ENCODE measurements at places on chromosomes 7 and 10.

DNA sequence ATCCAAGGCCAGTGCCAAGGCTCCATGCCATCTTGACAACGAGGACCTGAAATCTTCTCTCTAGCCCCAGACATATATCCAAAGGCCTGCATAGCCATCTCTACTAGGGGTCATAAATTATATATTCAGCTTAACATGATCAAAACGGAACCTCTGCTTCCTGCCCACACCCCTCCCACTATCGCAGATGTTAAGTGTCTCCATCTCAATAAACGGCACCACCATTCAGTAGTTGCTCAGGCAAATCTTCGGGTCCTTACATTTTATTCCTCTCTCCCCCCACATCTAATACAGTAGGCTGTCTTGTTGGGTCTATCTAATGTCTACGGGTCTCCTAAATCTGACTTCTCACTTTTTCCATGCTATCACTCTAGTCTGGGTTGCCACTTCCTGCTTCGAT lies 201.1 kb upstream of the PLXNA4 start:
- no peak for DNase-seq

GRCh38 chr7:137606061-137606674 lies 240.6 kb downstream of the DGKI start:
- DNase-seq: no peak

DNA sequence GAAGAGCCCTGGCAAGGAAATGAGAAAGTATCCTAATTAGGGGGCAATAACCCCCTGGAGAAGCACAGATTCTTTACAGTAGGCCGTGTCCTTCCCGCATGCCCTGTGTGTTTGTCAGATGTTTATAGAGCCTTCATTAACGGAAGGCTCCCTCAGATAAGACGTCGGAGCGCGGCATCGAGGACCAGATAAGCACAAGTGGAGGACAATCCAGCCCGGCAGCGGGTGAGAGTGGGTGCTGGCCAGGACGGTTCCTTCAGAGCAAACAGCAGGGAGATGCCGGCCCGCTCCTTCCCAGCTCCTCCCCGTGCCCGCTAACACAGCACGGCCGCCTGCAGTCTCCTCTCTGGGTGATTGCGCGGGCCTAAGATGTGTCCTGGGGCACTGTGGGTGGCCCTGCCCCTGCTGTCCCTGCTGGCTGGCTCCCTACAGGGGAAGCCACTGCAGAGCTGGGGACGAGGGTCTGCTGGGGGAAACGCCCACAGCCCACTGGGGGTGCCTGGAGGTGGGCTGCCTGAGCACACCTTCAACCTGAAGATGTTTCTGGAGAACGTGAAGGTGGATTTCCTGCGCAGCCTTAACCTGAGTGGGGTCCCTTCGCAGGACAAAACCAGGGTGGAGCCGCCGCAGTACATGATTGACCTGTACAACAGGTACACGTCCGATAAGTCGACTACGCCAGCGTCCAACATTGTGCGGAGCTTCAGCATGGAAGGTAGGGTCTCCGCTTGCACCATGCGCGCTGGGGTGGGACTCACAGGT lies at the start of gene GDF2:
Gene GDF2, plus strand, starts transcription at position 155 of the 762 bp plus-strand sequence. Its CDS starts 215 bp downstream, at position 370.
- no peak for DNase-seq

DNA sequence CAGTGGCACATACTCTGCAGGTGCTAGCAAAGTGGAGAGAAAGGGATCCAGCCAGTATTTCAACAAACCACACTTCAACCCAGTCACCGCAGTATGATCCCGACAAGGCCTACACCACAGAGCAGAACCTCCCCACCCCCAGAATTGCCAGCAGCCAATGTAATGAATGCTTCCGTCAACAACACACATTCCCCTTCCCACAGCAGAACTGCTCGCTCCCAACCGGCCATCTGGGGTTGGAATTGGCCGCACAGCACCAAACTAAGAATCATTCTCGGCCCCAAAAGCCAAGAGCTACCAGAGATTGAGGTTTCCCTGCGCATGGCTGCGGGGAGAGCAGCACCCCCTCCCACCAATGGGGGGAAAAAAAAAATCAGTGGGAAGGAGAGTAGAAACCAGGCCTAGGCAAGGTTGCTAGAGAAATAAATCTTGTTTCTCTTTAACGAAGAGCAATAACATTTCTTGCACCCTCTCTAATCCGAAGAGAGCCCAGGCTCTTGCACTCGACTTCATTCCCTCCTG lies 1.1 kb downstream of the WASL start:
- no peak for DNase-seq

- DNase-seq: no peak
Measured at GRCh38 chr7:43697690-43698089, 31.6 kb downstream of the COA1 start.

DNA sequence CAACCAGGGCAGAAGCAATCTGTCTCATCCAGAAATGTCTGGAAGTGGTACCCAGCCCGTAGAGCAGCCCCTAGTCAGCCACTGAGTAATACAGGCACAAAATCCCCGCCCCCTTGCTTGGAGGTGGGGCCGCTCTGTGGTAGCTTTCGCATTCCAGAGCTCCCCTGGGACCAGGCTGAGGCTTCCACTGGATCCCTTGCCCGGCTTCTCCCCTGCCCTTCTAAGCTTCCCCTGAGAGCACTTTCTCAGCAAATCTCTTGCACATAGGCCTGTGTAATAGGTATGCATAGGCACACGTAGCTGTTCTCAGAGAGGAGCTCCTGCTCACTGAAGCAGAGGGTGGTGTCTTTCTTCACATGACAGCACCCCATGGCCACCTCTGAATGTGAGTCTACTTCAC lies 144.2 kb downstream of the BMS1 start:
- DNase-seq: no peak

- DNase-seq: no peak
Measured at GRCh38 chr7:3844540-3845151, 543.6 kb downstream of the SDK1 start.

- DNase-seq: peak; percentile 24
Measured at GRCh38 chr7:139034855-139035585, 822 bp downstream of the ZC3HAV1L start.

GRCh38 chr7:141991140-141991539 lies 4.5 kb upstream of the MGAM start:
- DNase-seq: no peak

- DNase-seq: no peak
Measured at GRCh38 chr7:141551782-141552181, 572 bp downstream of the AGK start.

- DNase-seq: no peak
Measured at GRCh38 chr10:47173929-47174442, 126.0 kb upstream of the GDF10 start.

- no peak for DNase-seq
Measured at GRCh38 chr7:14691034-14691433, 211.5 kb downstream of the DGKB start.

GRCh38 chr10:77899080-77899477 lies 27.5 kb downstream of the DLG5 start:
- DNase-seq: no peak

GRCh38 chr7:778271-778967 lies 51.3 kb upstream of the PRKAR1B start:
- DNase-seq: no peak

GRCh38 chr10:787933-788651 lies 98.6 kb upstream of the DIP2C start:
- no peak for DNase-seq

- DNase-seq: peak; percentile 83
Measured at GRCh38 chr10:97632949-97633884, at the start of gene MORN4. Gene MORN4 (minus strand): TSS chr10:97633500. CDS start chr10:97619653, 13,847 bp downstream.

- no peak for DNase-seq
Measured at GRCh38 chr10:97718178-97718577, 4.6 kb downstream of the MARVELD1 start.

DNA sequence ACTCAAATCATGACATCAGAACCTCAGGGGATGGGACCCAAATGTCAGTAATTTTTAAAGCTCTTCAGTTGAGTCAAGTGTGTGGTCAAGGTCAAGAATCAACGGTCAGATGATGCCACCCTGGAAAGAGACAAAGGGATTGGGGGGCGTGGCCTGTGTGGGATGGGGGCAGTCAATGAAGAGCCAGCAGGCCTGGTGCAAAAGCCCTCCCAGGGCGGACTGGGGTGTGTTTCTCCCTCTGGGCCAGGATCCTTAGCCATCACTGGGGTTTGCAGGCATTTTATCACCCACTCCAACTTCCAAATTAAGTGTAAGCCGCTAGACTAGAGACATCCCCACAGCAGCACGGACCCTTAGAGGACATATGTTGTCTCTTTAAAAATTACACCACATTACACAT lies 204.7 kb downstream of the USP6NL start:
- no peak for DNase-seq

- DNase-seq: no peak
Measured at GRCh38 chr10:73841526-73842285, 30.3 kb upstream of the NDST2 start.

- DNase-seq: no peak
Measured at GRCh38 chr10:133082685-133083421, 4.9 kb upstream of the ADGRA1 start.

GRCh38 chr7:91031757-91032156 lies 232.5 kb upstream of the FZD1 start:
- DNase-seq: no peak

- no peak for DNase-seq
Measured at GRCh38 chr10:71980181-71981014, 16.2 kb downstream of the CHST3 start.

- no peak for DNase-seq
Measured at GRCh38 chr10:35480142-35480541, 125.0 kb upstream of the GJD4 start.

- DNase-seq: no peak
Measured at GRCh38 chr10:89776665-89777064, 75.3 kb downstream of the KIF20B start.

GRCh38 chr7:139887992-139888481 lies 59.0 kb downstream of the TBXAS1 start:
- no peak for DNase-seq

GRCh38 chr10:18400906-18401245 lies 250.5 kb downstream of the NSUN6 start:
- DNase-seq: no peak

DNA sequence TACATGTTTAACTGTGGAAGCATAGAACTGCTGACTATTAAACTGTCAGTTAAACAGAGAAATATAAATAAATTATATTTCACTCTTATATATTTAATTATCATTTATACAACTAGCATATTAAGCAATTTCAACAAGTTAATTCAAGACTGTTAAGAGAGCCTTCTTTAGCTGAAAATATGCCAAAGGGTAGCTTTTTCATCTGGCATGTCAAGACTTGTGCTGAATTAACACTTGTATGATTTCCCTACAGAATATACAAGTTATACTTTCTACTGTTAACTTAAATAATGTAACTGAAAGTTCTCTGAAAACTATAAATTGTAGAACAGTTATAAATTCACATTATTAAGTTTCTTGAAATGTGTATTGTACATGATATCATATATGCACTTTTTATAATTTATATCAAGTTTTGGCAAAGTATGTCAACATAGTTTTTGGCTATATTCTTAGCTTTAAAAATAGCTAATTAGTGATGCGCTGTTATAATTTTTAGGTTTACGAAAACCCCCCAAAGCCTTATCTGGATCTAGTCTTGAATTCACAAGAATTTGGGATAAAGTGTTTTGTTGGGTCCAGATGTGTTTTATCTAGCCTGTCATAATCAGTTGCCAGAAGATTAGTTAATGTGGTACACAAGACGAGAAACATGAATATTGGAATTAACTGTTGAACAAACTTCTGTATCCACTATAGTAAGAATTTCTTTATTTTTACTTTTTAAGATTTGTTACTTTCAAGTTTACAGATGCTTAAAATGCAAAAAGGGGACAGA lies 231.1 kb upstream of the FOXP2 start:
- DNase-seq: no peak

GRCh38 chr7:51015581-51015980 lies 232.9 kb upstream of the GRB10 start:
- no peak for DNase-seq

- DNase-seq: no peak
Measured at GRCh38 chr10:68208424-68209042, 23.4 kb downstream of the ATOH7 start.

GRCh38 chr7:49433794-49434193 lies 339.6 kb upstream of the VWC2 start:
- DNase-seq: no peak

DNA sequence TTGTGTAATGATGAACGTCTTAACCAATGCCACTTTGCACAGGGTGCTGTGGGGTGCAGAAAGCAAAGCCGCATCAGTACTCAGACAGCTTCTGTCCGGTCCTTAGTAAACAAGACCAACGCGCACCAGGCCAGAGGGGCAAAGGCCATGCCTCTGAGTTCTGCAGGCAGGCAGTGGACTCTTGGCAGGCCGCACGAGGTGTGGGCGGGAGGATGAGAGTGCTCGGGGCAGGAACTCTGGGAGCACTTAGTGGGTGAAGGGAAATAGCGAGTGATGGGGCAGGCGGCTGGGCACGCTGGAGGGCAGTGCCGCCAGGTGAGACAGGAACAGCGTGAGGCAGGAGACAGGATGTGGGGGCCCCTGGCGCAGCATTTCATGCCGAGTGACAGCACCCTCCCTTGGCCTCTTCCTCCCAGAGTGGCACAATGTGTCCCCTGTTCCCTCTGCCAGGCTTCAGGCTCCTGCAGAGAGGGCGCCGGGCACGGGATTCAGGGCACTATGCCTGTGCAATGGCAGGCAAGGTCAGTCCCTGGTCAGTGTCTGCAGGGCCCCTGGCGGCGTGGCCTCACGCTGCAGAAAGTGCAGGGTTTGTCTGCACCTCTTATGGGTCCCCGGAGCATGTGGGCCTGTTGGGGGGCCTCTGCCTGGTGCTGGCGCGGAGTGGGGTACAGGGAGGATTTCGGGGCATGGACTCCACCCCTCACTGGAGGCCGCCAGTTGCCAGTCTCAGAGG lies 60.4 kb downstream of the VIPR2 start:
- no peak for DNase-seq

- no peak for DNase-seq
Measured at GRCh38 chr7:137947046-137947445, 54.8 kb downstream of the CREB3L2 start.

GRCh38 chr7:27992097-27992496 lies 188.5 kb downstream of the JAZF1 start:
- no peak for DNase-seq
